ENCODE measurements at places on chromosomes 1 and 21. TPM values are rescaled to one million over a fixed set of nuclear protein-coding genes. Genes with fewer than 3 reads are reported as not detected.

The SLC22A15 gene
- total RNA-seq: not detected

The AK5 gene
- 22.3 TPM for total RNA-seq

The MYBPH gene
- total RNA-seq: 1.1 TPM

The DIO1 gene
- total RNA-seq: not detected

The CRYBG2 gene
- total RNA-seq: not detected

The ZBTB18 gene
- 51.7 TPM for total RNA-seq

The ST6GALNAC3 gene
- 6.4 TPM for total RNA-seq

The UCHL5 gene
- total RNA-seq: 42.2 TPM

The SPRR2E gene
- not detected for total RNA-seq

The GPR89A gene
- total RNA-seq: 29.3 TPM

The GBP6 gene
- not detected for total RNA-seq

The PTBP2 gene
- total RNA-seq: 127 TPM

The LCA5L gene
- total RNA-seq: not detected

The KCNE2 gene
- not detected for total RNA-seq

The OSCP1 gene
- 2.6 TPM for total RNA-seq

The WDTC1 gene
- 16.2 TPM for total RNA-seq

The CCDC30 gene
- 0.40 TPM for total RNA-seq

The FAM3B gene
- total RNA-seq: not detected

The AIM2 gene
- total RNA-seq: not detected

The CYYR1 gene
- total RNA-seq: 48.5 TPM

The RIIAD1 gene
- total RNA-seq: not detected

The MCOLN3 gene
- 6.2 TPM for total RNA-seq

The ODR4 gene
- 22.4 TPM for total RNA-seq

The IFFO2 gene
- 6.2 TPM for total RNA-seq

The DMRTA2 gene
- total RNA-seq: 39.1 TPM

The MFN2 gene
- total RNA-seq: 92.5 TPM

The FCGR1A gene
- not detected for total RNA-seq

The GAS5 gene
- total RNA-seq: 540 TPM

The KDF1 gene
- not detected for total RNA-seq

The CIART gene
- total RNA-seq: not detected

The FAM167B gene
- total RNA-seq: not detected

The NAXE gene
- 30.1 TPM for total RNA-seq

The NTRK1 gene
- total RNA-seq: not detected

The CALML6 gene
- total RNA-seq: 0.12 TPM

The RO60 gene
- 91.9 TPM for total RNA-seq

The PCNX2 gene
- total RNA-seq: 4.5 TPM

The KCNN3 gene
- 27.7 TPM for total RNA-seq

The GBP4 gene
- total RNA-seq: 0.02 TPM

The UCK2 gene
- total RNA-seq: 85.0 TPM

The KIAA1614 gene
- total RNA-seq: 59.9 TPM

The KCNQ4 gene
- total RNA-seq: 0.12 TPM

The CD52 gene
- total RNA-seq: not detected

The FAM110D gene
- 0.18 TPM for total RNA-seq

The C1orf105 gene
- total RNA-seq: 17.7 TPM

The PCSK9 gene
- total RNA-seq: 0.15 TPM

The HSD11B1 gene
- not detected for total RNA-seq

The SNX27 gene
- total RNA-seq: 28.9 TPM

The RER1 gene
- total RNA-seq: 145 TPM

The CPT2 gene
- total RNA-seq: 19.0 TPM

The CSF3R gene
- total RNA-seq: not detected

The OTUD3 gene
- 51.1 TPM for total RNA-seq

The RGS2 gene
- 7.1 TPM for total RNA-seq

The TP73 gene
- total RNA-seq: 14.9 TPM

The LRRN2 gene
- total RNA-seq: not detected

The PLA2G5 gene
- total RNA-seq: 0.51 TPM

Measured in SJCRH30 (cell line).